Right renal pelvis (tissue), 4 donors: ENCODE measurements at places on chromosomes 7 and 10.

GRCh38 chr7:148871030-148871429, 13.1 kb downstream of the EZH2 start:
- DNase-seq = no peak

- no peak for DNase-seq
These were observed 165.8 kb upstream of the PRSS1 start for GRCh38 chr7:142583446-142583845.

GRCh38 chr10:110405380-110405779, 92.3 kb upstream of the DUSP5 start:
- no peak for DNase-seq

- no peak for DNase-seq
These were observed 70.7 kb upstream of the ANTXRL start for GRCh38 chr10:46216003-46216634.

DNA sequence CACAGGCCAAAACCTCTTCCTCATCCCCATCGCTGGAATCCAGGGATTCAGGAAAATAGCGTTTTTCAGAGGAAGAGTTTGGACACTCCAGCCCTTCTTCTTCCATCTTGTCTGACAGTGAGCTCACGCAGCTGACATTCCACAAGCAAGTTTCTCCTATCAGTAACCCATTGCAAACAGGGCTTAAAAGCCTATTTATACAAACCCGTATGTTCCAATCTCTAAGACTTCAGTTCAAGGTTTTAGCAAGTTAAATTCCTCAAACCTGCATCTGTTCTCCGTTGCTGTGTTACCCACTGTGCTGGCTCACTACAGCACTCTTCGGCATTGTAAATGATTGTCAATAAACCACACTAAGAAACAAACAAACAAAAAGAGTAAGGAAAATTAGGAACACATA, 373 bp downstream of the DHX32 start:
- DNase-seq = no peak

GRCh38 chr7:129535896-129536295, 33.6 kb downstream of the SMKR1 start:
- DNase-seq = no peak

DNA sequence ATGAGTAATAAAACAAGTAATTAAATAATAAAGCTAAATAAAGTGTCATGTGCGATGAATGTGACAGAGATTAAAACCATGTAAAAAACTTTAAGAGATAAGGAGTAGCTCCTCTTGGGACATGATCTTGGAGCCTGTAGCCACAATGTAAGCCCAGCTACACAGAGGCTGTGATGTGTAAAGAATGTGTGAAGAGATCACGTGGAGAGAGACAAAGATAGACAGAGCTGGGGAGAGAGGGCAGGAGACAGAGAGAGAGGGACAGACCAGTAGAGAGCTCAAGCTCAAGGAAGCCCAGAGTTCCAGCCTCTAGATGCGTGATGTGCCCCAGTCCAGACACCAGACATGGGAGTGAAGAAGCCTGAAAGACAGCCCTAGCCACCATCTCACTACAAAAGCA, 644.1 kb downstream of the TNS3 start:
- DNase-seq = no peak

DNA sequence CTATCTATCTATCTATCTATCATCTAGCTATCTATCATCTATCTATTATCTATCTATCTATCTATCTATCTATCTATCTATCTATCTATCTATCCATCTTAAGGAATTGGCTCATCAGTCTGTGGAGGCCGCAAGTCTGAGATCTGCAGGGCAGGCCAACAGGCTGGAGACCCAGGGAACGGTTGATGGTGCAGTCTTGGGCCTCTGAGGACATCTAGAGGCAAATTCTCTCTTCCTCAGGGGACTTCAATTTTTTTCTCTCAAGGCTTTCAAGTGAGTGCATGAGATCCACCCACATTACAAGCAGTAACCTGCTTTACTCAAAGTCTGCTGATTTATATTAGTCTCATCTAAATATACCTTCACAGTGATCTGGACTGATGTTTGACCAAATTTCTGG, 197.0 kb downstream of the GLRX3 start:
- no peak for DNase-seq

- no peak for DNase-seq
These were observed at the start of gene PLXNA4 for GRCh38 chr7:132575982-132576720. TSS of gene PLXNA4 (minus strand) at chr7:132576470. CDS start at chr7:132508693, 67,777 bp downstream.

GRCh38 chr10:132711613-132712121, 74.3 kb downstream of the NKX6-2 start:
- DNase-seq = no peak

DNA sequence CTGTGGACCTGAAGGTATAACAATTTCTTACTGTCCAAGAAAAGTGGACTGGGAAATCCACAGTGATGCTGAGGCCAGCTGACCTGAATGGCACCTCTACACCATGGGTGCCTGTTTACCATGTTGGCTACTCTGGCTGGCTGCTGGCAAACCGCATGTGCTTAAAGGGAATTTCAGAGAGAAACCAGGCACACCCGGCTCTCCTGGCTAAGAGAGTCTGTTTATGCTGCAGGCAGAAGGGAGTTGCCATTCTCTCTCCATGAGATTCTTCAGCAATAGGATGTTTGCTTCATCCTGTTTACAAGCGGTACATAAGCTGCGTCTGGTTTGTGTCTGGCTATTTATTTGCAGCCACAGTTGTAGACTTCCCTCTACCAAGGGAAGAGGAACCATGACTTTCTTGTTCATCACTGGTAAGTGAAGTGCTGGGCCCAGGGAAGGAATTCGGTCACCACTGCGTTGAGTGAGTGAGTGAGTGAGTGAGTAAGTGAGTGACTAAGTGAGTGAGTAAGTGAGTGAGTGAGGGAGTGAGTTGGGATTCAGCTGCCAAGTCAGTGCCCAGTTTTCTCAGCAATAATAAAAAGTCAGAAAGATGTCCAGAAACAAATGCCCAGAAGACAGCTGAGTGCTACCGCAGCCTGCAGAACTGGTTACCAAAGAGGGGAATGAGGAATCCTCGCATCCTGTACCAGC, 90.4 kb downstream of the COBL start:
- no peak for DNase-seq

- no peak for DNase-seq
These were observed 140.3 kb downstream of the MAPK8 start for GRCh38 chr10:48446785-48447184.

DNA sequence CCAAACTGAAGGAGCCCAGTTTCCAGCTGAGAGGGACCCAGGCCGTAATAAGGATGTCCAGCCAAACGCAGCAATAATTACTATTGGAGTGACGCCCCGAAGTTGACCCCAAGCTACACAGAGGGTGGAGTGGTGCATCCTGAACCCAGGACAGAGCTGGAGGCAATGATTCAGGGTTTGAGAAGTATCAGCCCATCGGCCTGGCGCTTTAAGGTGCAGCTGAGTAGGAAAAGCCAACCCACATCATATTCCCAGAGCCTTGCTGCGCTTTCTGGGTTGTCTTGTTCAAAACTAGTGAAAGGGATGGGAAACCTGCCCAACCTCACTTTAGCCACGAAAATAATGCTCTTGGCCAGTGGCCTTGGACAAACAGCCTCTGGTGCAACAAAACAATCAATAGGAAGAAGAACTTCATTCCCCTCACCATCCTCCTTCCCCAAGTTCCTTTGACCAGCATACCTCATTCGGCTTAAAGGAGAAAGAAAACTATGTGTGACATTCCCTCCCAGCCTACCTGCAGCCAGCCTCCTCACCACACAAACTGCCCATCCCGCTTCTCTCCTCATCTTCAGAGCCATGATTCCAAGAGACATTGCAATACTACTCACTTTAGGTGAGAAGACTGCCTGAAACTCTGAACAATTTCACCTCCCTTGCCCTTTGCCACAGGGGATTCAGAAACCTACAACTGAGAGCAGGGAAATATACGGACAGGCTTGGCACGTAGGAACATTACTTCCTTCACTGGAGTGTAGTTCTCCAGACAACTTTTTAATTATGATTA, 217.2 kb upstream of the MKLN1 start:
- DNase-seq = no peak

DNA sequence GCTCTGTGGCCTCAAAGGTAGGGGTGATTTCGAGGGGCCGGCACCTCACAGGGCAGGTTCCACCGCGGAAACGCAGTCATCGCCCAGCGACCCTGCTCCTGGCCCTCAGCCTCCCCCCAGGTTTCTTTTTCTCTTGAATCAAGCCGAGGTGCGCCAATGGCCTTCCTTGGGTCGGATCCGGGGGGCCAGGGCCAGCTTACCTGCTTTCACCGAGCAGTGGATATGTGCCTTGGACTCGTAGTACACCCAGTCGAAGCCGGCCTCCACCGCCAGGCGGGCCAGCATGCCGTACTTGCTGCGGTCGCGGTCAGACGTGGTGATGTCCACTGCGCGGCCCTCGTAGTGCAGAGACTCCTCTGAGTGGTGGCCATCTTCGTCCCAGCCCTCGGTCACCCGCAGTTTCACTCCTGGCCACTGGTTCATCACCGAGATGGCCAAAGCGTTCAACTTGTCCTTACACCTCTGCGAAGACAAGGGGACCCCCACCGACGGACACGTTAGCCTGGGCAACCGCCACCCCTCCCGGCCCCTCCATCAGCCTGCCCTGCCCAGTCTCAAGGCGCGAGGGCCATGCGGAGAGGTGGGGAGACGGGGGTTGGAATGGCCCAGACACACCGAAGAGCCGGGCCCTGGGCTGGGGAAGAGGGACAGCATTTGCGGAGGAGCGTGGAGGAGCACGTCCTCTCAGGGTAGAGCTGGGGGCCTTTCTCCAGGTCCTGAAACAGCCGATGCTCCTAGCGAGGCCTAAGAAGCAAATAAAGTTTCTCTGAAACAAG, 6.0 kb downstream of the SHH start:
- DNase-seq = no peak

- no peak for DNase-seq
These were observed 153.1 kb upstream of the SORCS1 start for GRCh38 chr10:107317592-107317991.

GRCh38 chr10:383519-383918, 248.3 kb downstream of the ZMYND11 start:
- DNase-seq = no peak

DNA sequence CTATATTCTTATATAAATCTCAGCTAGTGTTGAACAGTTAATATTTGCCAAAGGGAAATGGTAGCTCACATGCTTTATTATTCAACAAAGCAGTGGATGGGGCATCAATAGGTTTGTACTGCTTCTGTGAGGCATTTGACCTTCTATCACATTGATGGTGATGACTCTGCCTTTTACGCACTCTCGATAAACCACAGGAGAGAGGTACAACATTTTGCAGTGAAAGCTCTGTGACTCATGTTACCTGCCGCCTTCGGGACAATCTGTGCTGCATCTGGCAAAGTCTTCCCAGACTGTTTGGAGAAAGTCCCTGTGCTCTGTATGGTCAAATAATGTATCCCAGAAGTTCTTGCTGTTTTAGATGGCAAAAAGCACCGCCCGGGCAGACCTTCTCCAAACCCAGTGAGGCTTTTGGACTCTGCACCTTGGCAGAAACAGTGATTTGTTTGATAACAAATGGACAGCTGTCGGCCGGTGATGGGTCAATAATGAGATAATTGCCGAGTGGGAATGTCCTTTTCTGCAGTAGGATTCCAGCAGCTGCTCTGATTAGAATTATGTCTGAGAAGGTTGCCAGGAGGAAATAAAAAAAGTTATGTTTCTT, 61.0 kb downstream of the PLPP4 start:
- no peak for DNase-seq

GRCh38 chr7:139855498-139856270, 26.6 kb downstream of the TBXAS1 start:
- DNase-seq = no peak

DNA sequence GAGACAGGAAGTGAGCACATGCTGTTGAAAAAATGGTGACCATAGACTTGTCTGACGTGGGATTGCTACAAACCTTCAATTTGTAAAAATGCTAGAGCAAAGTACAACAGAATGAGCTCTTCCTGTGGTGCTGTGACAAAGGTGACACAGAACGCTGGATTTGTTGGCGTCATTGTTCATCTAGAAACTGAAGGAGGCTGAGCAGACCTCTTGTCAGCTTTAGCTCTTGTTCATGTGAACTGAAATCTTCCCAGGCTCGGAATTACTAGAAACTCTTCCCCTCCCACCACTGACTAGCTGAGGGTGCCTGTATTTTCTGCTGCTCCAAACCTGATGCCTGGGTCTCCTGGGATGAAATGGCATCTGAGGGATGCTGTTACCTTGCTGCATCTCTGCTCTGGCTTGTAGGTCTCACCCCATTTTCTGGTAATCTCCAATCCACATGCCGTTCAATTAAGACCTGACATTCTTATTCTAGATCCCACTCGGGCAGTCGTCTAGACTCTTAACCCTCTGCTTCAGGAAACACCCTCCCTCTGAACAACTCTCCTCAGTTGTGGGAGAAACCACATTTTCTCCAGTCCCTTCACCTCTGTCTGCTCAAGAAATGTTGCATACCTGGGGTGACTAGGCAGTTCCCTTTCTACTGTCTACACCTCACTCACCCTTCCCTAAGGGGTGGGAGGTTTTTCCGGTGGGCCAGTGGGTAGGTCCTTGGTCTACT, 349.3 kb downstream of the CXCL12 start:
- DNase-seq = no peak

- DNase-seq = peak; percentile 44
These were observed 174.8 kb downstream of the KIAA1217 start for GRCh38 chr10:24383681-24384106.

DNA sequence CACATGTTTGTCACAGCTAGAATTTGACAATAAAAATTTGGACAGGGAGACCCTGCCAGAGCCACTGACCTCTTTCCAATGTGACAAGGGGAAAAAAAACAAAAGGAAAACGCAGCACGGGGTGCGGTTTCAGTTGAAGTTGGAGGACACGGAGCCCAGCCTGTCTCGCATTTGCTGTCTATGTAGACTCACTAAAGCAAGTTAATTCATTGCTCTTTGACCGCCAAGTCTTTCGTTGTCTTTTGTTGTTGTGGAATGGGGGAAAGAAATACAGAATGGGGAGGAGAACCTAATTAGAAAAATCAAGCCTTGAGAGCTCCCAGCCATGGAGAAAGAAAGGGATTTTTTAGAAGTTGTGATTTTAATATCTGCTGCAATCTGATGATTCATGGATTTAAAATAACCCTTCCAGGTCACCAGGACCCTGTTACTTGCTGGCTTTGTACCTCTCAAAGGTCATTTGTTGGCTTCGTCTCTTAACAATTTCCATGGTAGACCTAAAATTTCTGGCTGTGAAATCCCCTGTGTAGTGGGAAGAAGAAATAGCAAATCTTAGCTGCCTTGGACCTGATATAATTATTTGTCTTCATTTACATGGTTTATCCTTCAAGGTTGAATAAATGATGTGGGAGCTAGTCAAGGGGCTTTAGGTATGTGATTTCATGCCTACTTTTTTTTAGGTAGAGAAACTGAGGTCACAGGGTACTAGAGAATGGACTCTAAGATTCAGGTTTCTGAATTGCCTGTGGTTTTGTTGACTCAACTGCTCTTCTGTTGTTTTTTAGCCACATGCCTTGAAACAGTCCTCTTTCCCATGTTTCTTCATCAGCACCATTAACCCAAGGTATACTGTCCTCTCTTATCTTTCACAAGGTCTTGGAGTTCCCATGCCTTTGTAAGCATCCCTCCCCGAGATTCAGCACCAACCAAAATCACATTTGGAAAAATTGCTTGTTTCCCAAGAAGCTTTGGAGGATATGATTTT, 78.7 kb downstream of the TCF7L2 start:
- no peak for DNase-seq

DNA sequence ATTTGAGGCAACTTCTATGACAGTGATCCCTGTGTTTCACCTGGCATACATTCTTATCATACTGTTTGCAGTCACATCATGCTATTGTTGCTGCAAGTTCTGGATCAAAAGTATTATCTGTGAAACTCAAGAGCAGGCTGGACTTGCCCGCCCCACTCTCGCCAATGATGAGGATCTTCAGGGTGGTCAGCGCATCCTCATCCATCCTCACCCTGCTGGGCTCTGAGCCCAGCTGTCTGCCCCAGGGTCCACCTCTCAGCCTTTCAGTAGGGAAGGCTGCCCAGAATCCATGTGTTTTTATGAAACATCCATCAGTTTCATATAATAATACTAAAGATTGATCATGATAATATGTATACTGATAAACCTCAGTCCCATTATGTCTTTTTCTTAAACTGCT, 55.4 kb upstream of the KIF5B start:
- no peak for DNase-seq
